GM23248 (cell line): ENCODE measurements at places on chromosomes 3 and 15. TPM values are rescaled to one million over a fixed set of nuclear protein-coding genes. Genes with fewer than 3 reads are reported as not detected.

- no peak for DNase-seq
These were observed 8.2 kb upstream of the RTP4 start for GRCh38 chr3:187359798-187360486.

DNA sequence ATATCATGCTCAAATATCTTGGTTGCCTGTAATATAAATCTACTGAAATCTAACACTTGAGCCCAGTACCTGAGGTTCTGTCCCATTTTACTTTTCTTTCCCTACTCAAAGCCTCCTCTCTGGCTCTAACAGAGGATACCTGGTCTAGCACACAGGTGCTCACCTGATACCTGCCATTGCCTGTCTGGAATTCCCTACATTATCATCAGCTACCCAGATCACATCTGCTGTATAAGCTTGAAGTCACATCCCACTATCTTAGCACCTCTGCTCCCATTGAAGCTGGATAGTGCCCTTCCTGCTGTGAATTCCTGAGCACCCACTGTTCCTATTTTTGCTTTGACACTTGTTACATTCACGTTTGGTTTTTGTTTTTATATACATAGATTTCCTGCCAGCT is 30.5 kb downstream of the GYG1 start:
- DNase-seq: no peak

The SRGAP3 gene
- polyA plus RNA-seq: 0.89 and 0.91 TPM in 2 replicates

DNA sequence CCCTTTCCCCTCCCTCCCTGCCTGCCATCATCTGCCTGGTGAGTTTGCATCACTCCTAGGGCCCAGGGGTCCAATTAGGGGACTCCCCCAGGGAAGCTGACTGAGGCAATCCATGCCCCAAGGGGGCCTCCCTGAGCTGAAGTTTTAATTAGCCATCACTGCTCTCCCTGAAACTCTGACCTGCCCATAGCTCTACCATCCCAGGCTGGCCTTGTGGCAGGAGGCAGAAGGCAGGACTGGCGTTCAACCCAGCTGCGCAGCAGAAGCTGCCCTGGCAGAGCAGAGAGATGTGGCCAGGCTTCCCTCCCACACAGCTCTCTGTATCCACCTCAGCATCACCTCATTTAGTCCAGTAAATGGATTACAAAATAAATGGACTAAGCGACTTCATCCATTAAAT is 7.7 kb upstream of the C15orf39 start:
- DNase-seq: no peak

- DNase-seq: peak; percentile 90
These were observed 27.6 kb downstream of the TBC1D2B start for GRCh38 chr15:78049691-78050440.

DNA sequence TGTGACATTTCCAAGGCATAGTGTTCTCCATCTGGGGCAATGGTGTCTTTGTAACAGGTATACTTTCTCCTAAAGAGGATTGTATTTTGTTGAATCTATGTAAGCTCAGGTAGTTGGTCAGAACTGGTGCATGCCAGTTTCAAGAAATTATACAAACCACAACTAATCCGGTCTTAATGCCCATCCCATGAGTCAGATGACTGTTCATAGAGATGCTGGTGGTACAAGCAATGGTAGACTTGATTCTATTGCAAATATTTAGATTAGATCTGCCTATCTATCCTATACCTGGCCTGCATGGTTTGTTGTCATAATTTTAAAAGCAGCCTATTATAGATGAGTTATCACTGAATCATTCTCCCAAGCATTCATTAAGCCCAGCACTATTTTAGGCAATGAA is 43.5 kb downstream of the ATP13A5 start:
- no peak for DNase-seq

DNA sequence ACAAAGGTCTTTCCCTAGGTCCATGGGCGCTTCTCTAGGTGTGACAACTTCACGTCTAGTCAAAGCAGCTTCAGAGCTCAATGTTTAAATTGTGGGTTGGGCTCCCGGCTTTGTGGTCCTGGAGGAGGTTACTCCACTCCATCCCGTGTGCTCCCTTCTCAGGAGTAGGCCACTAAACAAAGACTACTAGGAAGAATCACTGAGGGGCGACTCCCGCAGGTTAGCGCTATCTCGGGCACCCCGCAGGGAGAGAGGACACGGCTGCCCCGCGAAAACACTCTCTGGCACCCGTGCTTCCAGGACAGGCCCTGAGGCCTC is 500 bp downstream of the PARP6 start:
- DNase-seq: peak; percentile 50

The INTS14 gene
- 31.7 and 34.3 TPM in 2 replicates for polyA plus RNA-seq

- peak; percentile 37 for DNase-seq
These were observed 24.4 kb downstream of the MAP1A start for GRCh38 chr15:43541785-43542184.

- peak; percentile 25 for DNase-seq
These were observed 9.1 kb downstream of the ABHD5 start for GRCh38 chr3:43699864-43700263.

- no peak for DNase-seq
These were observed 14.8 kb upstream of the IL1RAP start for GRCh38 chr3:190499122-190499521.

GRCh38 chr3:46438831-46439230 is 25.9 kb downstream of the LTF start:
- no peak for DNase-seq

- DNase-seq: no peak
These were observed 53.3 kb downstream of the GJD2 start for GRCh38 chr15:34701536-34701935.

The PEX11A gene
- polyA plus RNA-seq: 5.3 and 6.1 TPM in 2 replicates

DNA sequence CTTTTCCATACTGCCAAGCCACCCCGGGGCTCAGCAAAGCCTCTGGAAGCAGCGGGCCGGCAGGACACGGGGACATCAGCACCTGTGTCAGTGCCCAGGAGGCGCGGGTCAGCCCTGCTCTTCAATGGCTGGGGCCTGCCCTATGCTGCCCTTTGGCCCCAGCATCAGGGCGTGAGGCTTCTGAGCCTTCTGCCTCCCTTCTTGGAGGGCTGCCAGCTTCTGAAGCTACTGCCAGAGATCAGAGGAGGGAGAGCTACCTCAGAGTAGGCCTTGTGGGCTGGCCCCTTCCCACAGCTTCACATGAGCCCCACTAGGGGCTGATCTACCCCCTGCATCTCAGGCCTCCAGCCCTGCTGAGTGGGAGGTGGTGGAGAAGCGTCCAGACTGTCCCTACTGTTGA is 13.0 kb upstream of the TMEM115 start:
- DNase-seq: no peak

DNA sequence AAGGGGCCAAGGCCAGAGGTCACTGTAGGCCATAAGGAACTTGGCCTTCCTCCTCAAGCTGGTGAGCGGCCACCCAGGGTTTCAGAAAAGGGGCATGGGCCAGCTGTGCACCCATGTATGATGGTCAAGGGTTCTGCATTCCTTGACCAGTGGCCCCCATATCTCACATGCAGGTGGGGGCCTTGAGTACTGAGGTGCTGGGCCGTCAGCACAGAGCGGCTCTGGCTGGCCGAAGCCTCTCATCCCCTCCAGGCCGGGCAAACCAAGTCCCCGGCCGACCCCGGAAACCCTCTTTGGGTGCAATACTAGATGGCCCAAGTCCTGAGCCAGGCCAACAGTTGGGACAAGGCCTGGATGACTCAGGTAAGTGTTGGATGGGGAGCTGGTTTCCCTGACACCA is 9.5 kb downstream of the ALG3 start:
- no peak for DNase-seq

DNA sequence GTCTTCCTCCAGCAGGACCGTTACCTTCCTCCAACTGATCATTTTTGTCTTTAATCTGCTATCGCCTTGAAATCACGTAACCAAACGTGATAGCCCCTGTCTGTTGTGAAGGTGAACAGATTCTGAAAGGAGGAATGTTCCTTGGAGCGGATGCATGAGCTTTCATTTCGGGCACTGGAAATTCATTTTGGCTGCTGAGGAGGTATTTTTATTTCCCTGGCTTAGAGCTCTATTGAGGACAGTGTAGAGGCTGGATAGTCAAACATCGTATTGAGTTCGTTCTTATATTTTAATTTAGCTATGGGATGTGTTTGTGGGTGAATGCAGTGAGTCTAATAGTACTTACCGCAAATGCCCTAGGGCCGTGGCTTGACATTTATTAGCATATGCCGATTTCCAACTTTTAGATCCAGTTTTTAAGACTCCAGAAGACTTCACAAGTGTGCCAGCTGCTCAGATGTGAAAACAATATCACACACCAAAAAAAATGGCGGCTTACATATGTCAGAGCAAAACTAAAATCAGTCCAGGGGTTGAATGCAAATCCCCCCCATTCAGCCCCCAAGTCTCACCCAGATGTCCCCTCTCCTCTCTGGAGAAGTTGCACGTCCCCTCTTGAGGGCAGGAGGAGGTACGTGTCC is 22.1 kb downstream of the CPN2 start:
- DNase-seq: no peak

GRCh38 chr3:189344996-189345395 is 173.2 kb downstream of the TPRG1 start:
- no peak for DNase-seq

The TLE3 gene
- 9.8 and 11.7 TPM in 2 replicates for polyA plus RNA-seq

The ADGRG7 gene
- polyA plus RNA-seq: not detected in 2 replicates

DNA sequence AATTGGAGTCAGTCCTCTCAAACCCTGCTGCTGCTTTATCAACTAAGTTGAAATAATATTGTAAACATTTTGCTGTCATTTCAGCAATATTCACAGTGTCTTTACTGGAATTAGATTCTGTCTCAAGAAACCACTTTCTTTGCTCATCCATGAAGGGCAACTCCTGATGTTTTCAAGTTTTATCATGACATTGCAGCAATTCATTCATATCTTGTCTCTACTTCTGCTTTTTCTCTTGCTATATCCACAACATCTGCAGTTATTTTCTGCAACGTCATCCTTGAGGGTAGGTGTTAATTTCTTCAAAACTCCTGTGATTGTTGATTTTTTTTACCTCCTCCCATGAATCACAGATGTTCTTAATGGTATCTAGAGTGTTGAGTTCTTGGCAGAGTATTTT is 181.6 kb downstream of the EPHA6 start:
- no peak for DNase-seq

DNA sequence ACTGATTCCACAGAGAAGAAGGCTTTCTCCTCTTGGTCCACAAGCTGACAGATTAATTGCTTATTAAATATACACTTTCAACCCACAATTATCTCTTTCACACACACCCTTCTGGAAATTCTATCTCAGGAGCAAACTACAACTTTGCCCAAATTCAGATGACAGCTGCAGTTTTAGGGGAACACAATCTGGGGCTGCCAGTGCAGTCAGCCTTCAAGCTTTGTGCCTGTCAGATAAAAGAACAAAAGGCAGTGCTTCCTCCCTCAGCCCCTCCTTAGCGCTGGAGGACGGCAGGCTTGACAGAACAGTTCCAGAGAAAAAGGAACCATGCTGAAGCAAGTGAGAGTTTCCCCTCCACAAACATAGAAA is 99.6 kb downstream of the TMCC1 start:
- DNase-seq: no peak

GRCh38 chr3:61560517-61561373 is 626 bp upstream of the PTPRG start:
- DNase-seq: peak; percentile 90

- no peak for DNase-seq
These were observed 25.2 kb downstream of the ABHD2 start for GRCh38 chr15:89113296-89114024.

The ATP13A5 gene
- polyA plus RNA-seq: not detected in 2 replicates

GRCh38 chr3:23422517-23422851 is 219.4 kb downstream of the UBE2E2 start:
- no peak for DNase-seq

The LIPC gene
- polyA plus RNA-seq: 0.63 and 1.1 TPM in 2 replicates

- no peak for DNase-seq
These were observed 576.3 kb upstream of the NECTIN3 start for GRCh38 chr3:110495201-110495927.

- DNase-seq: no peak
These were observed 2.6 kb upstream of the SKOR1 start for GRCh38 chr15:67822537-67823313.

GRCh38 chr3:64291345-64291744 is 66.1 kb upstream of the PRICKLE2 start:
- DNase-seq: peak; percentile 97

DNA sequence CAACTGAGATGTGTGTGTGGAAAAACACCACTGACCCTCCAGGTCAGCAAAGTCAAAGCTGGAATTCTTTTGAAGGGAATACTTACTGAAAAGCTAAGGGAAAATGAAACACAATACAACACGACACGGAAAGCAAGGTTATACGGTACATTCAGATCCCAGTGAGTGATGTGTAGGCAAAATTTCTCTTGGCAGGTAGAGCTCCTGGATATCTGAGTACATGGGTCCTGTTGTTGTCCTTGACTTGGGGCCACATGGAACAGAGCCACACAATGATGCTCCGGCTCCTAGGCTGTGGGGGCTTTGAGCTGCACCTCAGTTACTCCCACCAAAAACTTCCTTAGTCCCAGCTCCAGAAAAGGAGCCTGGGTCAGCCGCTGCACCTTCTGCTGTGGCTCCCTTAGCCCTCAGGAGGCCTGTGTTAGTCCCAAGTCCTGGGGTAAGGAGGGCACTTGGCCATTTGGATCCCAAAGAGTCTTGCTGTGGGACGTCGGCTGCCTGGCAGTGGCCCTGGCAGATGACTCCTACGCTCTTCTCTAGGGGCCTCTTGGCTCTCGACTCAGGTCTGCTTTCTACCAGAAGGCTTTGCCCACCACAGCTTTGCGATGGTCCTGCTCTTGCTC is 95.6 kb downstream of the ADCY5 start:
- no peak for DNase-seq

- DNase-seq: no peak
These were observed 76.8 kb upstream of the DPH6 start for GRCh38 chr15:35622641-35623340.

The DYNLT2B gene
- 39.7 and 42.4 TPM in 2 replicates for polyA plus RNA-seq

- DNase-seq: peak; percentile 84
These were observed 738.4 kb upstream of the ALCAM start for GRCh38 chr3:104628185-104628789.

DNA sequence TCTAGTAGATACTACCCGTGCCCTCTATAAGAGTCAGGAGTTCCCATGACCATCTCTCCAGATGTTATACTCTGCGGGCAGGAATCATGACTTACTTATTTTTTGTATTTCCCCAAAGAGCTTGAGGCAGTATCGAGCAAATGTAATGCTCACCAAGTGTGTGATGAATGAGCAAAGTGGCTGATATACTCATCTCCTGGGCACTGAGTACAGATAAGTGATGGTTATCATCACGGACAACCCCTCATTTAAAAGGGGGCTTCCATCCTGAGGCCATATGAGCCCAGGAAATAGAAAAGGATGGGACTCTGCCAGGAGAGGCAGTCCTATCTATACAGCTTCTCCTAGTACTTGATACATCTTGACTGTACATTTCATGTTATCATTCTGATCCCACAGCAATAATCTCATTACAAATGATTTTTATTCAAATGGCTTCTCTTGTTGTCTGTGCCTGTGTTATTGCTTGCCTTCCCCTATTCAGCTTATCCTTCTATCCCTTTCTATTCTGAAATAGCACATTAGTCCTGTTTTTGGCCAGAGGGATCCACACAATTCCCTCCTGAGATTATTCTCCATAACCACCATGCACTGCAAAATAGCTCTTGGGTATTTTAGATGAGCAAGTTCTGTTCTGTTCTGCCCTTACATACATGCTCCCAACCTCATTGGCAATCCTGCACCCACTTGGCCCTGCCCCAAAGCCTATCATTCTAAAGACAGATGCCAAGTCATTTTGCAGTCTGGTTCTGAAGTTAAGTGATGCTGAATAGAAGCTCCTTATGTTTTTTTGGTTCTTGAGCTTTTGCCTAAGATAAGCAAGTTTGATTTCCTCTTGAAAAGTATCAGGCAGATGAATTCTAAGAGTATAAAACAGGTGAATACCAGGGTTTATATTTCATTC is 48.0 kb upstream of the MRPL3 start:
- DNase-seq: no peak
